ENCODE measurements at places on chromosomes 7 and 10. TPM values are rescaled to one million over a fixed set of nuclear protein-coding genes. Genes with fewer than 3 reads are reported as not detected.

The ASCC1 gene
- total RNA-seq = 47.3 TPM

- DNase-seq = peak; percentile 88
Observed at GRCh38 chr7:46569133-46569465, 648.0 kb upstream of the IGFBP3 start.

GRCh38 chr7:104900525-104901239, 113.3 kb upstream of the KMT2E start:
- no peak for DNase-seq

DNA sequence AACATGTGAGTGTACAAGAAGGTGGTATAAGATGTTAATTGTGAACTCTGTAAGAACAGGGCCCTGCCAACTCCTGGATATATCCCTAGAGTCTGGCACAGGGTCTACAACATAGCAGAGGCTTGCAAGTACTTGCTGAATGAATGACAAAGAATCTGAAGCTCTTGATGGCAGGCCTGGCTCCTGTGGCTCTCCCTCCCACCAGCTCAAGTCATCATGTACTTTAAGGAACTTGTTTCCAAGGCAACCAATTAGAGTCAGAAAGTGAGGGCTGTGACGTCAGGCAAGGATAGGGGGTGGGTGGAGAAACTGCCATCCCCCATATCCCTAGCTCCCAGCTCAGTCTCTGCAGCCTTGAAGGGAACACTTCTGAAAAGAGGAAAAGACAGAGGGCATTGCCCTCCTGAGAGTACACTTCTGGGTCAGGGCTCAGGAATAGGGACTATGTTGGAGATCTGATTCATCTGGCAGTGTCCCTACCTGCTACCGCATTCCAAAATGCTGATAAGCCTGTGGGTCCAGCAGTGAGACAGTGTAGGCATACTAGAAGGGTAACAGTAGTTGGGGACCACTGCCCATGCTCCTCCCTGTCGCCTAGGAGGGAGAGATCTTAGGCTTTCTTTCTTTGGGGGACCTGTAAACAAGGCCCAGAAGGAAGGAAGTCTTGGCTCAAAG, 34.6 kb upstream of the BTRC start:
- no peak for DNase-seq

DNA sequence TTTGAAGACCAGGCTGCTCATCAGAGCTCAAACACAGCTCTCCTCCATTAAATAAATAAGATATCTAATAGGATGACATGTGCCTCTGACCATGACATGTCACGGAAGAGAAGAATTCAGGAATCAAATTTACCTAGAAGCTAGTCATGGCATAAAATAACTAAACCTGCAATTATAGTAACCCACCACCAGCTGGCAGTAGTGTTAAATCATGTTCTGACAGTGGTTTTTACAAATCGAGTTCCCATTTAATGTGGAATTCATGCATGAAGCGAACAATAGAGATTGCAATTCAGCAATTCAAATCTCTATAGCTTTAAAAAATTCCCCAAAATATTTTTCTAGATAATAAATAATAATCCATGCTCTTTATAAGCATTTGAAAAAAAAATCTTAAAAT, 74.6 kb upstream of the IKZF1 start:
- no peak for DNase-seq

DNA sequence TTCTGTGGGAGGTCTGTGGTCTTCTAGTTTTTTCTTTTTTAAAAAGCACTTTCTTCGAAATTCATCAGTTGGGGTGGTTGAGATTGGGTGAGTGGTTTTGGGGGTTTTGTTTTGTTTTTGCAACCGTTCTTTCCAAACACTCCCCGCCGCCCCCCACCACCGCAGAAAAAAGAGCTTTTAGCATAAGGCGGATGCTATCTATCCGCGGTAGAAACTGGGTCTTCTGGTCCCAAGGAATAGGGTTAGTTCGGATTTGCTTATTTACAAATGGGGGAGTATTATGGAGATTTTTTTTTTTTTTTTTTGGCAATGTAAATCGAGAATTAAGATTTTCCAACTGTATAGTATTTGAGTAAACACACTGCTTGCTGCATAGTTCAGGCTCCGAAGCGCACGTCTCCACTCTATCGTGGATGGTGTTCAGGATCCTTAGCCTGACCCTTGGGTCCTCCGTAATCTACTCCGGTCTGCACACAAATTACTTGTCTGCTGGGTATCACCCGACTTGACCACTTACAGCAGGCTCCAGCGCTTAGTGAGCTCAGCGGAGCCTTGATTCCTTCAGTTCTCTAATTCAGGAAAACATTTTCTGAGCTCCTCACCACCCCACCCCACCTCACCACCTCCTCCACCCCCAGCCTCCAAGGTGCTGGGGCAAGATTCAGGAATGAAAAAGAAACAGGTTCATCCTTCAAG, 757 bp upstream of the NRCAM start:
- no peak for DNase-seq

Data from H4 (cell line).